ENCODE measurements at places on chromosomes 6 and 20.
A peak's percentile ranks its signal among the peaks of the same experiment; 100 is the strongest.

GRCh38 chr6:127878115-127878514, 22.7 kb downstream of the THEMIS start:
- DNase-seq, result no peak

- DNase-seq, result no peak
These were observed 195.2 kb upstream of the PROKR2 start for GRCh38 chr20:5511930-5512329.

GRCh38 chr6:106145741-106146227, 59.6 kb downstream of the PRDM1 start:
- DNase-seq, result no peak

DNA sequence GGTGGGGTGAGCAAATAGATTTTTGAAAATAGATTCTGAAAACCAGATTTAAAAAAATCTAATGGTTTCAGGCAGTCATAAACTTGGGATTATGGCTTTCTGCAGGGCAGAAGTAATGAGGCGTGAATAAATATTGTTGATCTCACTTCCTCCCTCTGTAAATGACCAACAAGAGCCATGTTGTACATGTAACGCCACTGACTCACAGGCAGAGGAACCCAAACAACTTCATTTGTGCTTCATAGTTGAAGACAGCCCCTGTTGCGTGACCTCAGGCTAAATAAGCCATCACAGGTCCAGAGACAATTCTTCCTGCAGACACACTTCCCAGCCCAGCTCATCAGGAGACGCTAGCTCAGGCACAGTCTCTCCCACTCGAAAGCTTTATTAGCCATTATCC, 59.1 kb upstream of the F13A1 start:
- peak; percentile 33 for DNase-seq

DNA sequence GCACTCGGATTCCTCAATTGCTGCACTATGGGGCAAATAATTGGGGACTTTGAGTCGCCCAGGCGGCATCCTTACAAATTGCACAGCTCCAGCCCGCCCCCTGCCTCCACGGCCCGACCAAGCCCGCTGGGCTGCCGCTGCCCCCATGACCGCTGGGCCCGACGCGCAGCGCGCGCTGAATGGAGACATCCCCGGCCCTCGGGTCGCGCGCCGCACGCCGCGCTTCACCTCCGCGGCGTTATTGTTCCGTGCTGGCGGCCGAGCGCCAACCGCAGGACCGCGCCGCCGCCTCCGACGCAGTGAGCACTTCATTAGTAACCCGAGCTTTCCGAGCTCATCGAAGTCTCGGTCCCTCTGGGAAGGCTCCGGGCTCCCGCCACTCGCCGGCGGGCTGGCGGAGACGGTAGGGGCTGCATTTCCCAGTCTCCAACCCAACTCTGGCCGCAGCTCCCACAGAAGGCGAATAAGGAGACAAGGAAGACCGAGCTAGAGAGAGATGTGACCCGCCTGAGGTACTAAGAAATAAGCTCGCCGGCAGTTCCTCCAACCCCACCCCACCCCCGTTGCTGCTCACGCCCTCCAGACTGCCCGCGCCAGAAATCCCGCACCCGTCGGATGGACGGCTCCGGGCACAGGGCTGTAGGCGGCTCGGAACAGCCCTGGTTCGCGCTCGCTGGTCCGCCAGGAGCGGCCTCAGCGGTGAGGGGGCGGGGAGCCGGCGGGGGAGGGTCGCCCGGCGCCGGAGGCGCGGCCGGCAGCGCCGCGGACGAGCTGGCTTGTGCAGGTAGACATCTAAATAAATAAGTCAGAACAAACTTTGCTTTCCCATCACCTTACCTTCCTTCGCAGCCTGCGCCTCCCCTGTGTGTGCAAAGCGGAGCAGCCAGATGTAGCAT, 703 bp downstream of the EPHA7 start:
- DNase-seq, result peak; percentile 33

- DNase-seq, result no peak
These were observed 3.8 kb upstream of the ECHDC1 start for GRCh38 chr6:127347178-127347577.

- no peak for DNase-seq
These were observed 236.8 kb downstream of the ZFAND3 start for GRCh38 chr6:38056361-38056760.

- no peak for DNase-seq
These were observed 808.3 kb downstream of the TFAP2A start for GRCh38 chr6:9606435-9607134.

DNA sequence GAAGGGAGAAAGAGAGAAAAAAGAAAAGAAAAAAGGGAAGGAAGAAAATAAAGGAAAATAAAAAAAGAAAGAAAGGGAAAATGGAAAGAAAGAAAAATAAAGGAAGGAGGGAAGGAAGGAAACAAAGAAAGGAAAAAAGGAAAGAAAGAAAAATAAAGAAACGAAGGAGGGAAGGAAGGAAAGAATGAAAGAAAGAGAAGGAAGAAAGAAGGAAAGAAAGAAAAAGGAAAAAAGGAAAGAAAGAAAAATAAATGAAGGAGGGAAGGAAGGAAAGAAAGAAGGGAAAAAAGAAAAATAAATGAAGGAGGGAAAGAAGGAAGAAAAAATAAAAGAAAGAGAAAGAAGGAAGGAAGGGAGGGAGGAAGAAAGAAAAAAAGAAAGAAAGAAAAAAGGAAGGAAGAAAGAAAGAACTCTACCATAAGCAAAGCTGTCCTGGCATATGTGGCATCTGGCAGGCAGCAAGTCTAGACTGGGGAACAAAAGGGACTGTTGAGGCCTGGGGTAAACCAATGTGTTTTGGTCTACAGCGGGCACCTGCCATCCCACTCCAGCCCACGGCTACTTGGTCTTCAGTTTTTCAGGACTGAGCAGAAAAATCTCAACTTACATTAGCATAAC, 86.9 kb downstream of the TFAP2C start:
- no peak for DNase-seq

DNA sequence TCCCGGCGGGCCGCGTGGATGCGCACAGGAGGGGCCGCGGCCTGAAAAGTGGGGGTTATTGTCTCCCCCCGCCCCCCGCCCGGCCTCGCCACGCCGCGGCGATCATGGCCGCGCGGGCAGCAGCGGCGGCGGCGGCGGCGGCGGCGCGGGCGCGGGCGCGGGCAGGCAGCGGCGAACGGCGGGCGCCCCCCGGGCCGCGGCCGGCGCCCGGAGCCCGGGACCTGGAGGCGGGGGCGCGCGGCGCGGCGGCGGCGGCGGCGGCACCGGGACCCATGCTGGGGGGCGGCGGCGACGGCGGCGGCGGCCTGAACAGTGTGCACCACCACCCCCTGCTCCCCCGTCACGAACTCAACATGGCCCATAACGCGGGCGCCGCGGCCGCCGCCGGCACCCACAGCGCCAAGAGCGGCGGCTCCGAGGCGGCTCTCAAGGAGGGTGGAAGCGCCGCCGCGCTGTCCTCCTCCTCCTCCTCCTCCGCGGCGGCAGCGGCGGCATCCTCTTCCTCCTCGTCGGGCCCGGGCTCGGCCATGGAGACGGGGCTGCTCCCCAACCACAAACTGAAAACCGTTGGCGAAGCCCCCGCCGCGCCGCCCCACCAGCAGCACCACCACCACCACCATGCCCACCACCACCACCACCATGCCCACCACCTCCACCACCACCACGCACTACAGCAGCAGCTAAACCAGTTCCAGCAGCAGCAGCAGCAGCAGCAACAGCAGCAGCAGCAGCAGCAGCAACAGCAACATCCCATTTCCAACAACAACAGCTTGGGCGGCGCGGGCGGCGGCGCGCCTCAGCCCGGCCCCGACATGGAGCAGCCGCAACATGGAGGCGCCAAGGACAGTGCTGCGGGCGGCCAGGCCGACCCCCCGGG, 637 bp downstream of the ARID1B start:
- peak; percentile 45 for DNase-seq

DNA sequence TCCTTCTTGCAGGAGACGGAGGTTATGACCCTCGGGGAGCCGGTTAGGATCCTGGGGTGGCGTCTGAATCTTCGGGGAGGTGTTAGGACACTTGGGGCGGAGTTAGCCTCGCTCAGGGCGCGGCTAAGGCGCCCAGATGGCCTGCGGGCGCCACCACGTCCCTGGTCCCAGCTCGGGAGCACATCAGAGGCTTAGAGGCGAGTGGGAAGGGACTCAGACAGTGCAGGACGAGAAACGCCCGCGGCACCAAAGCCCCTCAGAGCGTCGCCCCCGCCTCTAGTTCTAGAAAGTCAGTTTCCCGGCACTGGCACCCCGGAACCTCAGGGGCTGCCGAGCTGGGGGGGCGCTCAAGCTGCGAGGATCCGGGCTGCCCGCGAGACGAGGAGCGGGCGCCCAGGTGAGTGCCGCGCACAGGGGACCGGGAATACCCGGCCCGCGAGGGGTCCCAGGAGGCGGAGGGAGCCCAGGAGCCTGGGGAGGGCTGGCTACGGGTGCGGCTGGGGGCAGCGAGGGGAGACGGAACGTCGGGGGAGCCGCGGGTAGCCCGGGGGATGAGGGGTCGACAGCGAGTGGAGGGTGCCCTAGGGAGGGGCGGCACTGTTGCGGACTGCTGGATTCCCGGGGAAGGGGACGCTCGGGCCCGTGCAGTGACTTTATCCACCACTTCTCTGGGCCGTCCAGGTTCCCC, at the start of gene HCK:
Gene HCK (plus strand): TSS at position 153 of the 688 bp plus-strand sequence.
- DNase-seq, result no peak

- peak; percentile 81 for DNase-seq
These were observed 4.0 kb downstream of the VARS1 start for GRCh38 chr6:31791324-31792089.

- DNase-seq, result no peak
These were observed 70.8 kb downstream of the PYGB start for GRCh38 chr20:25318471-25319240.

Measured in HEK293T (cell line).